ENCODE measurements at places on chromosomes 3 and 15. TPM values are rescaled to one million over a fixed set of nuclear protein-coding genes. Genes with fewer than 3 reads are reported as not detected.
A peak's percentile ranks its signal among the peaks of the same experiment; 100 is the strongest.

Gene MFAP1
- 9.4 TPM for total RNA-seq

Gene CA12
- total RNA-seq: not detected

Gene TMOD2
- 5.6 TPM for total RNA-seq

Gene MAGEL2
- not detected for total RNA-seq

GRCh38 chr3:17823036-17823435, 80.6 kb upstream of the TBC1D5 start:
- DNase-seq: no peak

DNA sequence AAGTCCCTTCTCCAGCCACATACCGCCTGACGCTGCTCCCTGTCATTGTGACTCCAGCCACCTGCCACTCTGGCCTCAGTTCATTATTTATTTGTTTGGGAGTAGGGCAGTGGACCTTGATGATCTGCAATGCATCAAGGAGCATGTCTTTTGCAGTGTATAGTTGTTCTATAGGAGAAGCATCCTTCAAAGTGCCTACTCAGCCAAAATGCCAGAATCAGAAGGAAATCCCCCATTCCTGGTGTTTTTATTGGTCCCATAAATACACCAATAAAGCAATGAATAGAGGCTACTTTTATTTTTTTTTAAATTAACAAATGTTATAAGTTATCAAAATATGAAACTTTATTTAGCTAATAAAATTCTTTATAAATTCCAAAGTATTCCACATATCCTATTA, 123.8 kb upstream of the NSMCE3 start:
- DNase-seq: no peak

DNA sequence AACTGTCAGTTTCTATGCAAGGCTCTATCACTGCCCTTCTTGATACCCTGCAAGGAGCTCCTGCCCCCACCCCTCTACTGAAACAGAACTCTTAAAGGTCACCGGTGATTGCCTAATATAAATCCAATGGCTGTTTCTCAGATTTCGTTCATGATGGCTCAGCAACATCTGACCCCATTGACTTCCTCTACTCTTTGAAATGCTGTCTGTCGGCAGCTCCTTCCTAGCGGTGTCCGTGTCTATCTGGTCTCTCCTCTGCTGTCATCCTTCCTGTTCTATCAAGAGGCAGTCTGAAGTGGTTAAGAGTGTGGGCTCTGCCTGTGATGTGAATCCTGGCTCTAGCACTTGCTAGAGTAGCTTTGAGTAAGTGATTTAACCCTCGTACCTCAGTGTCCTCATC, 5.5 kb downstream of the TMEM266 start:
- no peak for DNase-seq

GRCh38 chr3:126422571-126423091, 27.9 kb downstream of the CFAP100 start:
- no peak for DNase-seq

GRCh38 chr3:10263646-10264363, 15.5 kb downstream of the TATDN2 start:
- DNase-seq: peak; percentile 62

DNA sequence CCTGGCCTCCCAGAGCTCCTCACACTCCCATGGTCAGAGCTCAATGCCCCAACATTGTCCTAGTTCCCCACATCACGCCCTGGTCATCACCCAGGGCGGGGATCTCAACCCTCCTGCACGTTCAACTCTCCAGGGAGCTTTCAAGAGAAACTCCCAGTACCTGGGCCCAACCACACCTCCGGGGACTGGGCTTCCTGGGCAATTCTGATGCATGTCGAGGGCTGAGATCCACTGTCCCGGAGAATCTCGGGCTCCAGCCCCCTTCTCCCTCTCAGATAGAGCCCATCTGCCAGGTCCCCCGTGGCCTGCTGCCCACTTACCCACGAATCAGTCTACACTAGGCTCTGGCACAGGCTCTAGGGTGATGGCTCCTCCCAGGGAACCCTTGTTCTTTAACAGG, 39.2 kb downstream of the UMPS start:
- no peak for DNase-seq

- no peak for DNase-seq
These were observed 120.6 kb upstream of the SPATA12 start for GRCh38 chr3:56939834-56940233.

DNA sequence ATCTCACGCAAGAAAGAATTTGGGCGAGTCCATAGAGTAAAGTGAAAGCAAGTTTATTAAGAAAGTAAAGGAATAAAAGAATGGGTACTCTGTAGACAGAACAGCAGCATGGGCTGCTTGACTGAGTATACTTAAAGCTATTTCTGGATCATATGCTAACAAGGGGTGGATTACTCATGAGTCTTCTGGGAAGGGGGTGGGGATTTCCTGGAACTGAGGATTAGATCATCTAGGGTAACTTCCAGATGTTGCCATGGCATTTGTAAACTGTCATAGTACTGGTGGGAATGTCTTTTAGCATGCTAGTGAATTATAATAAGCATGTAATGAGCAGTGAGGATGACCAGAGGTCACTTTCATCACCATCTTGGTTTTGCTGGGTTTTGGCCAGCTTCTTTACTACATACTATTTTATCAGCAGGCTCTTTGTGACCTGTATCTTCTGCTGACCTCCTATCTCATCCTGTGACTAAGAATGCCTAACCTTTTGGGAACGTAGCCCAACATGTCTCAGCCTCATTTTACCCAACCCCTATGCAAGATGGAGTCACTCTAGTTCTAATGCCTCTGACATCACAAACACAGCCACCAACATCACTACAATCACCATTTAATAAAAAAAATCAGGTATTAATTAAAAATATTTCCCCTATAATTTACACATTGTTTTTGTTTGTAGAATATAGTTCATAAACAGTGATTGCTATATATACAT, 890.7 kb upstream of the EPHA6 start:
- DNase-seq: no peak

DNA sequence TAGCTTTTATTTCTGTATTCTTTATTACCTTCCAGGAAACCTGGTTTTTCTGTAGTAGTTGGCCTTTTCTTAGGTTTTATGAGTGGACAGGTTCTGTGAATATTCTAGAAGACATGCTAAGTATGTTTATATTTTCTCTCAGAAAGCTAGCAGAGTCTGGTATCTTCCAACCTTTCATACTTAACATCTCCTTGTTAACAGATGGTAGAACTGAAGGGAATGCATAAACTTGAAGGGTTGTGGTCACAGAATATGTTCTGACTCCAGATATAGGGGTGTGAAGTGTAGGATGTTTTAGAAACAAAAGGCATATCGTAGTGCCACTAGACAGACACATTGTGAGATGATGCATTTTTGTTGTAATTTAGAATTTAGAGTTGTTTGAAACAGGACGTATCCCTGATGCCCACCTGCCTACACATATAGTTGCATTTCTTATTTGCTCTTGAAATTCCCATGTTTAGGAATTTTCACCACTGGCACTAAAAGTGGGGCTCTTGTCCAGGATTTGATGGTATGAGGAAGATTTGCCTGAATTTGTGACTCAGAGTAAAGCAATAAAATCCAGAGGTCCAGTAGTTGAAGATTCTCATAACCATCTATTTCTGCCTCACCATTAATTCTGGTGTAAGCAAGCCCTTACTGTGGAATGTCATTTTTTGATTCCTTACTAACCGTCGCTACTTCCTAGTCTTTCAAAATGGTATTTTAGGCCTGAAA, 274.5 kb downstream of the FEZF2 start:
- DNase-seq: no peak

- no peak for DNase-seq
These were observed 565.7 kb downstream of the PYDC2 start for GRCh38 chr3:192026661-192027060.

GRCh38 chr15:71237456-71238188, 122.4 kb downstream of the THSD4 start:
- DNase-seq: no peak
